ENCODE measurements at places on chromosomes 5 and 9.

DNA sequence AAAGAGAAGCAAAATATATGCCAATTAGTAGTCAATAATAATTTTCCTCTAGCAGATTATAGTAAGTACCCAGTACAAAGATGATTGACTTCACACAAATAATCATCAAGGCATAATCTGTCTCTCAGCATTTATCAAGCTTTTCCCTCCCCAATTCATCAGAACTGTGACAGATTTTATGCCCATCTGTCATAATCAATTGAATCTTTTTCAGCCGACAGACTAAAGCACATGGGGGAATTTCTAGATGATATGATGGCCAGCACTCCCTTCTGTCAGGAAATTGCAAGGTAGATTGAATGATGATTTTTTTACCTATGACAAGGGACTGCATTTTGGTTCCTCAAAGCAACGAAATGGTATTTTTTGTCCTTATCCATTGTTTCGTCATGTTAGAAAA lies 227.1 kb upstream of the CYLC2 start:
- no peak for DNase-seq

GRCh38 chr9:99030092-99030511 lies 74.8 kb upstream of the TGFBR1 start:
- peak; percentile 99 for DNase-seq

DNA sequence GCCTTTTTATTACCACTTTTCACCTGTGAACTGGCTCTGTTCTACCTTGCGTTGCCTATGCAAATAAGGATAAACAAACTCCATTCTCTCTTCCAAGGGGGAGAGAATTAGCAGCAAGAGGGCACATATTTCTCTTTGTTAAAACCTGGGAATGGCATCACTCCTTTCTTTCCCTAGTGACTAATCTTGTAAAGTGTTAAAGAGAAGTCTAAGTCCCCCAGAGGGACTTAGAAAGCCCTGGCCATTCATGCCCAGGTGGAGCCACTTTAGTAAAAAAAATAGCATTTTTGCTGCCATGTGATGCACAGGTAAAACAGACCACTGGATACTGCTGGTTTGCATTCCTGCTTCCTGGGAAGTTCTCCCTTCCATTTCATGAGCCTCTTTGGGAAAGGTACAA lies 148.4 kb downstream of the MAN2A1 start:
- DNase-seq = no peak

DNA sequence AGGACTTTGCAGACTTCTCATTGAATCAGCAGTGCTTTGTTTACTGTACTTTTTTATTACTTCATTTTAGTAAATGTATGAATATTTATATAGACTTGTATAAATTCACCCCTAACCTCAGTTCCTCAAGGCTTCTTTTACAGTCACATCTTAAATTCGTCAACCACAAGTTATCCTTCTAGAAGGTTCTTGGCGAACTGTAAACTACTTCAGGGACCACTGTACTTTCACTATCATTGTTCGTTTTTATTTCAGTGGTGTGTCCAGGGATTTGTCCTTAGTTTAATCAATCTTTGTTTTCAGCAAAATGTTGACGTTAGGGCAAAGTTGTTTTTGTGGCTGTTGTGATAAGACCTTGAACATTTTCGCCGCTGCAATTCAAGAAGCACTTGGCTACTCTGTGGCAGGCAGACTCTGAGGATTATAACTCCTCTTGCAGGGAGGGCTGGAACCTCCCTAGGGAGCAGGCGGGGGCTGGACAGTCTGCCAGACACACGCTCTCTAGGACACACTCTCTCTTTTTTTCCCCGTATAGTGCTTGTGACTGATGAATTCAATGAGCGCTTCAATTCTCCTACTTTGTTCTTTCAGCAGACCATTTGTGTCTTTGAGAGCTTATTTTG lies 252.8 kb downstream of the FBXL7 start:
- DNase-seq = peak; percentile 52

GRCh38 chr5:83987513-83988292 lies 267.0 kb upstream of the HAPLN1 start:
- DNase-seq = no peak

DNA sequence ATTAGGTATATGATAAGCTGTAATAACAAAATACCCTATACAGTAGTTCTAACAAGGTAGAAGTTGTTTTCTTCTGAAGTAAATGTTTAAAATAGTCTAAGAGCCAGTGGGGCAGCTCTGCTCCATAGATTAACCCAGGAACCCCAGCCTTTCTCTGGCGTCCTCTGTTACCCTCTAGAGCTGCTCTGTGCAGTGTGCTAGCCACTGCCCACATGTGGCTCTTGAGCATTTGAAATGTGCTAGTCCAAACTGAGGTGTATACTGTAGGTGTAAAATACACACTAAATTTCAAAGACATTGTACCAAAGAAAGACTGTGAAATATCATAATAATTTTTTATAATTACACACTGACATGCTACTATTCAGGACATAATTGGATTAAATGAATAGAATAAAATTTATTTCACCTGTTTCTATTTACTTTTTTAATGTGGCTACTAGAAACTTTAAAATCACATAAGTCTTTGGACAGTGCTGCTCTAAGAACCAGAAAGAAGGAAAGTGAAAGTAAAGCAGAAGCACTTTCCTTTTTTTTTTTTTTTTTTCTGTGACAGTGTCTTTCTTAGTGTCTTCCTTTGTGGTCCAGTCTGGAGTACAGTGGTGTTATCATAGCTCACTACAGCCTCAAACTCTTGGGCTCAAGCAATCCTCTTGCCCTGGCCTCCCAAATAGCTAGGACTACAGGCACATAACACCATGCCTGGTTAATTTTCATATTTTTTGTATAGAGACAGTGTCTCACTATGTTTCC lies 39.3 kb downstream of the RAI14 start:
- peak; percentile 17 for DNase-seq

DNA sequence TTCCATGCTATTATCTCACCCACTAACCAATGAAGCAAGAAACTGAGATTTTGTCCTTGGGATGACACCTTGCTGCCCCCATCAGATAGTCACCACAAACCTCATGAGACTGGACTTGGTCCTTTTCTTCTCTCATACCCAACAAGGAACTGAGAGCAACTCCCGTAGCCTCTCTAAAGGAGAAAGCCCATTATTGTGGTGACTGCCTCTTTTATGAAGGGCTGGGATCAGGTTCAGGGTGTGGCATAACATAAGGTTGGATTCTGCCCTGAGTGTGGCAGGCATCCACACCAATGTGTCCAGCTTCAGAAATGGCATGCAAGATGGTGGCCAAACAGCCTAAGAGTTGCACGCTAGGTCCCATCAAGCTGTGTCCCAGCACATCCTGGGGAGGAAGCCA lies 1.3 kb upstream of the ACTL7A start:
- DNase-seq = no peak

- no peak for DNase-seq
These were observed 1.5 kb downstream of the ARPC5L start for GRCh38 chr9:124863371-124863871.

DNA sequence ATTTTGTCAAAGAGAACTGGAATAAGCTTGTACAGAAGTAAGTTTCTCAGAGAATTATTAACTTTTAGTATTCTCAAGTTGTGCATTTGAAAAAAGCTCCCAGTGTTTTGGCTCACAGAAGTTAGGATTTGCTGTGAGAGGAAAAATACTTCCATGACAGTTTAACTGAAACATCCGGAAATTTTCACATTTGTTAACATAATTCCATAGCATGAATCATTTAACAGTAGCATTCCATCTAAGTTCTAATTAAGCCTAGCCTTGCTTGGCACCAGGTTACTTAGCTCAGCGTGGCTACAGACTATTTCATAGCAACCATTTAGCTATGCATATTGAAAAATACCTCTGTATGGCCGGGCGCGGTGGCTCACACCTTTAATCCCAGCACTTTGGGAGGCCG lies 90.8 kb downstream of the LNPEP start:
- DNase-seq = peak; percentile 27

- no peak for DNase-seq
These were observed 88.3 kb downstream of the GIN1 start for GRCh38 chr5:103031607-103032006.

DNA sequence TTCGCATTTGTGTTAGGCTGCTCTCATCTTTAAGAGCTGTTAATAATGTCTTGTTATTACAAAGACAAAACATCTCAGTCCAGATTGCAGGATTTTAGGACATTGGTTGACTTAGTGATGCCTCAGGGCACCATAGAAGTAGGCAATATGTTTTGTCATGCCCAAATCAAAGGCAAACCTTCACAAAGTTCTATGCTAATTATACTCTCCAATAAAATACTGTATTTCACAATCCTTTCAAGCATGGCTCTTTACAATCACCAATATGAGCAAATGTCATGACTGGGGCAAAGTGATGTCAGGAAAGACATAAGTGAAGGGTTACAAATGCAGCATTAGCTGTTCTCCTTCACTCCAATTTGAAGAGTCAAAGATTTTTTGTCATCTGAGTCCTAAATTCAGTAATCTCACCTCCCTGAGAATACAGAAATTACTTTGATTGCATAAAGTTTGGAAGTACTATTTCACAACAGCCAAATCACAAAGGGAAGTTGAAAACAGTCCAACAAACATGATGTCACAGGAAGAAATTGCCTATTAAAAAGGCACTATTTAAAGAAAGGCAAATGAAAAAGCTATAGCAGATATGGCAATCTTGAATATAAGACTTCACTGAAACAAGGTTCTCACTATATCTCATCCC lies 303.2 kb downstream of the PRR16 start:
- DNase-seq = peak; percentile 76

GRCh38 chr5:141914199-141914743 lies 9.4 kb upstream of the DELE1 start:
- DNase-seq = no peak

- peak; percentile 99 for DNase-seq
These were observed 218.6 kb downstream of the PIK3R1 start for GRCh38 chr5:68433923-68434879.

- DNase-seq = no peak
These were observed 17.7 kb downstream of the SRP19 start for GRCh38 chr5:112878760-112879159.

DNA sequence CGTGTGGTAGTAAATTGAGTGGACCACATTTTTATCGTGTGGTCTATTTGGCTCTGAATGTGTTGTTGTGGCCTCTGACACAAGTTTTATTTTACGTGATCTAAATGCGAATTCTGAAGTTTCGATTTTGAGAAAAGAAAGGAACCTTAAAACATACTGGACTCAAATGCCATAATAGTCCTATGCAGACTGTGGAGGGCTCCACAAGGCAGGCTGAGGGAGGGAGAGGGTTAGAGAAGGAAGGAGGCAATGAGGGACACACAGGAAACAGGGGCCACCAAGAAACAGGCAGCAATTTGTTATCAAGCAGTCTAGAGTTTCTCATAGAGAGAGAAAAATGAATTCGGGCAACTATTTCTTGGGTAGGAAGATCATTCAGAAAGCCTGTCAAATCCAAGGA lies 110.4 kb upstream of the SEMA6A start:
- DNase-seq = no peak

GRCh38 chr5:42887097-42887496 lies 75.4 kb upstream of the SELENOP start:
- DNase-seq = no peak

GRCh38 chr5:109951348-109951747 lies 261.6 kb downstream of the MAN2A1 start:
- no peak for DNase-seq

GRCh38 chr5:171625646-171626045 lies 160.0 kb upstream of the SMIM23 start:
- DNase-seq = no peak

DNA sequence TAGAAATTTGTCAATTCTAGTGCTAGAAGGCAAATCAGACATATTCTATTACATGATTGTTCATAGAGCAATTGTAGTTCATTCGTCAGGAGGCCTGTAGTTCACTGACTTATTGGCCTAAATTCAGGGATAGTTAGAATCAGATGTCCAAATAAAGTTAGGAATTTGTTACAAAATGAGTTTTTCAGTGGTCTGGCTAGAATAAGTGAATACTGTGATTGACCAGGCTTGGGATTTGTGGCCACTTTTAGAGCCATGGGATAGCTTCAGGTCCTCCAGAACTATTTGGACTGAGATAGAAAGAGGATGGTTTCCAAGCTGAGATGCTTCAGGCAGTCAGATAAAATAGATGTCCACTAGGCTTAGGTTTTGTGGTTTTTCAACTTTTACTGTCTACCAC lies 199.1 kb upstream of the MPDZ start:
- peak; percentile 49 for DNase-seq

GRCh38 chr9:100098046-100098886 lies 534 bp downstream of the ERP44 start:
- peak; percentile 35 for DNase-seq

- DNase-seq = peak; percentile 88
These were observed 1255.2 kb downstream of the EFNA5 start for GRCh38 chr5:106415541-106415940.

- DNase-seq = no peak
These were observed 379.6 kb downstream of the MLLT3 start for GRCh38 chr9:20242510-20243189.

- DNase-seq = no peak
These were observed 162.8 kb downstream of the GABRG2 start for GRCh38 chr5:162230348-162230747.

GRCh38 chr9:130421154-130421801 lies 23.5 kb upstream of the ASS1 start:
- DNase-seq = no peak

DNA sequence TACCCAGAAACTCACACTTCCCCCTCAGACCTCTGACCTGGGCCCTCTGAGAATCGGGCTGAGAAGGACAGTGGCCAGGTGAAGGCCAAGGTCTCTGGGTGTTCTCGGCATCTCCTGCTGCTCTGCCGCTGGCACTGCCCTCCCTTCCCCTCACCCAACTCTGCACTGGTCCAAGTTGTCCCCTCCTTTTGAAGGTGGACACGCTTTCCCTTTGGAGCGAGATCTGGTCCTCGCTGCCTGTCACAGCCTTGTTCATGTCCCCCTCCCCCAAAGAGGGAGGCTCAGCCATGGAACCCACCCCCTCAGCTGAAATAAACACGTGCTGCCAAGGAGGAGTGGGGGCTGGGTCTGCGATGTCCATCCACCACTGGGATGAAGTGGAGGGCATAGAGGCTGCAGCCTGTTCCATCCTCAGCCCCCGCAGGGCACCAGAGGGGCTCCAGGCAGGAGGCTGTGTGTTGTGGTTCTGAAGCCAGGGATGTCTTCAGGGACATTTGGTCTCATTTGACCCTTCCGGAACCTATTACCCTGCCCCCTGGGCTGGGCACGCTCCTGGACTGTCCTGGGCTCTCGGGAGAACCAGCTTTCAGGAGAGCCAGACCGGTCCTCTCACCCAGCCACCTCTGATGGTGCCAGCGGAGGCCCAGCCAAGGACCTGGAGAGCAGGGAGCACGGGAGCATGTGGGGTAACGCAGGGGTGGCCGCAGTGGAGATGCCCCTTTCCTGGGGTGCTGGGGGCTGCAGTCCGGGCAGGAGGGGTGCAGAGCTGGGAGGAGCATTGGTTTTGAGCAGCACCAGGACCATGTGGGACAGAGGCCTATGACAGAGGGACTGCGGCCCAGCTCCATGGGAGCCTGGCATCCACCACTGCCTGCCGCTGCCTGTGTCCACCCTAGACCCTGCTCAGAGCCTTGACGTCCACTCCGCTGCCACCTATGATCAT lies 4.7 kb upstream of the LCN2 start:
- DNase-seq = no peak

DNA sequence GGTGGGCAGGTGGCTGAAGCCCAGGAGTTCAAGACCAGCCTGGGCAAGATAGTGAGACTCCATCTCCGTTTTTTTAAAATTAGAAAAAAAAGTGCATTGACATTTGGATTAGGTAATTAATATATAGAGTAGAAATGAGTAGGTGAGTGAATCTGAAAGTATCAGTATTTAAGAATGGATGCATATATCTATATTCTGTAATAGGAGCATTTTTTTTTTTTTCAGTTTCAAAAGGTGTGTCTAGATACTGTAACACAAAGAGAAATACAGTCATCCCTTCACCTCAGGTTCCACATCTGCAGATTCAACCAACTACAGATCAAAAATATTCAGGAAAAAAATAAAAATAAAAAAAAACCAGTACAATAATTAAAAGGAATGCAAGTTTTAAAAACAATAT lies 50.8 kb downstream of the RBM27 start:
- DNase-seq = no peak

Data from AG10803 (cell line).